ENCODE measurements at places on chromosomes 16 and 17.

- DNase-seq: no peak
Measured at GRCh38 chr17:76410328-76410965, 26.0 kb downstream of the SPHK1 start.

- no peak for DNase-seq
Measured at GRCh38 chr16:65280845-65281512, 159.1 kb upstream of the CDH11 start.

DNA sequence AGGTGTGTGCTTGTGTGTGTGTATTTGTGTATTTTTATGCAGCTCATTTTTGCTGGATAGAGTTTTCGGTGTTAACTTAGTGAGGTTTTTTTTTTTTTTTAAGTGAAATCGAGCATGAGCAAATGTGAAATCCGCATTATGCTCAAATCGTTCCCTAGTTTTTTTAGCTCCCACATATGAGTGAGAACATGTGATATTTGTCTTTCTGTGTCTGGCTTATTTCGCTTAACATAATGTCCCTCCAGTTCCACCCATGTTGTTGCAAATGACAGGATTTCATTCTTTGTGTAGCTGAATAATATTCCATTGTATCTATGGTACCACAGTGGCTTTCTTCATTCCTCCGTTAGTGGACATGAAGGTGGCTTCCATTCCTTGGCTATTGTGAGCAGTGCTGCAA is 1103.3 kb upstream of the EEF2KMT start:
- no peak for DNase-seq

DNA sequence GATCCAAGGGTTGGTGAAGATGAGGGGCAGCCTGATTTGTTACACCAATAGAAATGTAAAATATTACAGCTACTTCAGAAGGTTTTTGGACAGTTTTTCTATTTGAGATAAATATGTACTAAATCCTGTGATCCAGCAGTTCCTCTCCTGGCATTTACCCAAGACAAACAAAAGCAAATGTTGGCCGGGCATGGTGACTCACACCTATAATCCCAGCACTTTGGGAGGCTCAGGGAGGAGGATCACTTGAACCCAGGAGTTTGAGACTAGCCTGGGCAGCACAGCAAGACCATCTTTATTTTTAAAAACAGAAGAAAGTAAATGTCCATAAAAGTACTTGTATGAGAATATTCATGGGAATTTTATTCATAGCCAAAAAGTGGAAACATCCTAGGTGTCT is 64.8 kb upstream of the MRC2 start:
- DNase-seq: no peak

- no peak for DNase-seq
Measured at GRCh38 chr16:56549744-56550385, 15.0 kb upstream of the MT4 start.

- DNase-seq: no peak
Measured at GRCh38 chr17:42025936-42026335, 6.0 kb downstream of the NKIRAS2 start.

GRCh38 chr17:60351012-60351695 is 40.8 kb downstream of the USP32 start:
- no peak for DNase-seq

- peak; percentile 87 for DNase-seq
Measured at GRCh38 chr17:58083491-58084316, 485 bp downstream of the DYNLL2 start.

Data from vagina (tissue), 2 donors.